Esophagus mucosa (tissue), 1 donor: ENCODE measurements at places on chromosomes 6 and 20.
A peak's percentile ranks its signal among the peaks of the same experiment; 100 is the strongest.

GRCh38 chr6:149233056-149233715, 84.3 kb upstream of the TAB2 start:
- peak; percentile 8 for ATAC-seq

DNA sequence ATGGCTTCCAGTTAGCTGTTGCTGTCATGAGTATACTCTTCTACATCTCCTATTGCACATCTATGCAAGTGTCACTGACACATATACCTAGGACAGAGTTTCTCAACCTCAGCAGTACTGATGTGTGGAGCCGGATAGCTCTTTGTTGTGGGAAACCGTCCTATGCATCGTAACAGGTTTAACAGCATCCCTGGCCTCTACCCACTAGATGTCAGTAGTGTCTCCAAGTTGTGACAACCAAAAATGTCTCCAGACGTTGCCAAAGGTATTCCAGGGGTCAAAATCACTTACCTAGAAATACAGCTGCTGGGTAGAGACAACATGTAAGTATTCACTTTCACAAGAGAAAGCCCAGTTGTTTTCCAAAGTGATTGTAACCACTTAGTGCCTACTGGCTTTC, 637.6 kb downstream of the RNF144B start:
- ATAC-seq: peak; percentile 60

- peak; percentile 45 for ATAC-seq
Observed at GRCh38 chr6:107600936-107601335, 111.0 kb downstream of the SOBP start.

- peak; percentile 16 for ATAC-seq
Observed at GRCh38 chr6:32969685-32970412, 1.5 kb downstream of the BRD2 start.

DNA sequence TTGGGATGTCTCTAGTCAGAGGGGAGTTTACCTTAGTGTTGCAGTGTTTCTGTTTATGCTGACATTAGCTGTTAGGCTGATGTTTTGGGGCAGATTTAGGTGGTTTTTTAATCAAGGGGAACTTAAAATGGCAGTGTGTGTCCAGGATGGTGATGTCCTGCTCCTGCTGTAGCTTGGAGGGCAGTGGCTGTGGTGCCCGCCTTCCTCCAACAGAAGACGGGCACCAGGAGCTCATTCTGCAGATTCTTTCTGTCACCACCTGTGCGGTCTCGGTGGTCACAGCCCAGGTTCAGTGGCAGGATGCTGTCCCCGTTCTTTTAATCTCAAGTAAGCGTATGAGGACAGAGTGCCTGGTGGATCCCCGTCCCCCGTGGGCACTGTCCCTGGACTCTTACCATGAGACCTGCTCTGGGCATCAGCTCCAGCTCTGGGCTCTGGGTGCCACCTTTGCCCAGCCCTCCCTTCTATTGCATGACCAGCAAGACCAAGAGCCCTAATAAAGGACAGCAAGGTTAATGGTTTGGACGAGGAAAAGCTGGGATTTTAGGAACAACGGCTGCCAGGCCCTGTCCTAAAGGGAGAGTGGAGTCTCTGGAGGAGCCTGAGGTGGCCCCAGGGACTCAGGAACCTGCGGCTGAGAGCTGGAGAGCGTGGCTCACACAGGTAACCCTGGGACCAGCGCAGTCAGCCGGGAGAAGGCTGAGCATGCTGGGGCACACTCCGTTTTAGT, 217.3 kb downstream of the ERMARD start:
- no peak for ATAC-seq

DNA sequence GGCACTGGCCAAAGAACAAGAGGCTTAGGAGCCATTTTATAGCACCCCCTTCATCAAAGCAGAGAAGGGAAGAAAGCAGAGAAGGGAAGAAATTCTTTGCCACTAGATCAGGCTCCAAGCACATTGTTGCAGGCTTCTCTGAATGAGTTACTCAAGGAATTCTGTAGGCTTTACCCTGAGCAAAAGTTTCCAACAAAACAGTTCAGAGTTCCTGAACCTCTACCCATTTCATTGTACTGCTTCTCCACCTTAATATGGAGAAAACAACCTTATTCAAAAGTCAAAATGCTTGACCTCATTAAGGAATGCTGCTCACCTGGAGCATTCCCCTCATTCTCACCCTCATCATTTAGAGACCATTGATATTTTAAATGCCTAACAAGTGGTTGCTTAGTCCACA, 115.5 kb upstream of the LOC128125822 start:
- no peak for ATAC-seq

- no peak for ATAC-seq
Observed at GRCh38 chr6:156280065-156280464, 497.1 kb upstream of the ARID1B start.

- no peak for ATAC-seq
Observed at GRCh38 chr6:30157581-30157980, 3.4 kb downstream of the TRIM10 start.

DNA sequence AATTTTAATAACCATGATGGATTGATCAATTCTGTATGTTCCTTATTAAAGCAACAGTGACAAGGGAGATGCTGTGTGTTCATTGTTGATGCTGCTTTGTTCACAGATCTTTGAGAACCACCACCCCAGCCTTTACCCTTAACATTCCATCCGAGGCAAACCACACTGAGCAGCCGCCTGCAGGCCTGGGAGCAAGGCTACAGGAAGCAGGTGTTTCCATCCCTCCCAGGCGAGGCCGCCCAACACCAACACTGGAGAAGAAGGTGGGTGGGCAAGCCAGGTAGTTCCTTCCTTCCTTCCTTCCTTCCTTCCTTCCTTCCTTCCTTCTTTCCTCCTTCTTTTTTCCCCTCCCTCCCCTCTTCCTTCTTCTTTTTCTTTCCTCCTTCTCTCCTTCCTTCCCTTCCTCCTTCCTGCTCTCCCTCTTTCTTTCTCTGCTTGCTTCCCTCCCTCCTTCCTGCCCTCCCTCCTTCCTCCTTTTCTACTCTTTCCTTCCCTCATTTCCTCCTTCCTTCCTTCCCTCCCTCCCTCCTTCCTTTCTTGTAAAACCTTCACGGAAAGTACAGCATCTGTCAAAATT, 13.7 kb downstream of the TTLL2 start:
- no peak for ATAC-seq

DNA sequence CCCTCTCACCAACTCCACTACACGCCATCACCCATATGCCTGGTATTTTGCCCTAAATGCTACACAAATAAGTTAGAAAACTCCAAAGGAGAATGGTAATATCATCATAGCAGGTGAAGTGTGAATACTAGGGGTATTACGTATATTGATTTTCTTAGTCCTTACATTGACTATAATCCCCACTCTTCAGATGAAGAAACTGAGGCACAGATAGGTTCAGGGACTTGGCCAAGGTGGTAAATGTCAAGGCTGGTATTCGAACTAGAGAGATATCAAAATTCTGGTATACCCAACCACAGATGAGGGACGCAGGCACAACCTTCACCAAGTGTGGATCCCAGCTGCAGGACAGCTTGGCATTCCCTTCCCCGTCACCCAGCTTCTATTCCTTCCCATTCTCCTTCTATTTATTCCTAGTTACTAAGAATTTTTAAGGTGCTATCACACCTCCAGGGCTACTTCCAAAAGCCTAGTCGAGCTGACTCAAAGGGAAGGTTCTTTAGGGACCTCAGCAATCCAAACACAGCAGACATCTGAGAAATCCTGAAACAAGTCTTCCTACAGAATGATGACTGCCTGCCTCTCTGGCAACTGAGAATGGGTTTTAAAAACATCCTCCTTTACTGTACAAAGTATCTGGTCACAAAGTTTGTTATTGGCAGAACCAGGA, 32.6 kb downstream of the ATXN1 start:
- no peak for ATAC-seq

- peak; percentile 88 for ATAC-seq
Observed at GRCh38 chr20:11204926-11205768, 531.3 kb upstream of the JAG1 start.

DNA sequence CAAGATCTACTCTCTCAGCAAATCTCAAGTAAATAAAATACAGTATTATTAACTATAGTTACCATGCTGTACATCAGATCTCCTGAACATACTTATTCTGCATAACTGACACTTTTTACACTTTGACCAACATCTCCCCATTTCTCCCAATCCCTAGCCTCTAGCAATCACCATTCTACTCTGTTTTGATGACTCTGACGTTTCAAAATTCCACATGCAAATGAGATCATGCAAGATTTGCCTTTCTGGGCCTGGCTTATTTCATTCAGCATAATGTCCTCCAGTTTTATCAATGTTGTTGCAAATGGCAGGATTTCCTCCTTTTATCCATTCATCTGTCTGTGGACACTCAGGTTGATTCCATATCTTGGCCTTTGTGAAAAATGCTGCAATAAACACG, 266.3 kb downstream of the RFPL4B start:
- no peak for ATAC-seq

DNA sequence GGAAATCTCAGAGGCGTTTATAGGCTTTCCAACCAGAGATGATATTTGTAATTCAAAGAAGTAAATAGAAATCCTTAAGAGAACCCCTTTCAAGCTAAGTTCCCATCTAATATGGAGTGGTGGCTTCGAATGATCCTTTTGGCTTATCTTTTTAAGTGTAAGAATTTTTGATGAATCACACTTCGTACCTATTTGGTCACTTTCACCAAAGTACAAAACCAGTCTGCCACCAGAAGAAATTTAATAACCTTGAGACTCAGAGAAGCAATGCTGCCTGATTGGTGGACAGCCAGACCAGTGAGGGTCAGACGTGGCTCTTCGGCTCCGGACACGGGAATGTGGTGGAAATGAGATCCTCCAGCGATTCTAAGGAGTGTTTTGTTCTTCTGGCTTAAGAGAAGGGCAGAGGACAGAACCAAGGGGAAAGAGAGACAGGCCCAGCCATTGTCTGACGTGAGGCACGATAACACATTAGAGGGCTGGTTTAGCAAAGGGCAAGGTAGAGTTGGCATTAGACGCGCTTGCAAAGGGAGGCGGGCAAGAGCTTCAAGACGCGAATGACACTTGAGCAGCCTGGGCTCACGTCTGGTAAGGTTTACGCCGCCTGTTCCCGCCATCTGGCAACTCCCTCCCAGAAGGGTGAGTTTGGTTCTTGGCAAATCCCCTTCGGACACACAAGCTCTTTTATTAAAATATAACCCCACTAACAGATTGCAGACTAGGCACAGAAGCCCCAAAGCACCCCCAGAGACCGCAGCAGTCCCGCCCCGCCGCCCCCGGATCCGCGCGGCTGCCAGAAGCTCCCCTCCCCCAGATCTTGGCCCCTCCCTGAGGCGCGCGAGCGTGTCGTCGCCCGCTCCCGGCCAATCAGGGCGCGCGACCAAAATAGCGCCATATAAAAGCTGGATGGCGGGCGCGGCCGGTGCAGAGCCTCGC, 50.0 kb upstream of the EZR start:
- ATAC-seq: peak; percentile 55

GRCh38 chr6:1325461-1326309, 13.8 kb downstream of the FOXQ1 start:
- peak; percentile 85 for ATAC-seq

DNA sequence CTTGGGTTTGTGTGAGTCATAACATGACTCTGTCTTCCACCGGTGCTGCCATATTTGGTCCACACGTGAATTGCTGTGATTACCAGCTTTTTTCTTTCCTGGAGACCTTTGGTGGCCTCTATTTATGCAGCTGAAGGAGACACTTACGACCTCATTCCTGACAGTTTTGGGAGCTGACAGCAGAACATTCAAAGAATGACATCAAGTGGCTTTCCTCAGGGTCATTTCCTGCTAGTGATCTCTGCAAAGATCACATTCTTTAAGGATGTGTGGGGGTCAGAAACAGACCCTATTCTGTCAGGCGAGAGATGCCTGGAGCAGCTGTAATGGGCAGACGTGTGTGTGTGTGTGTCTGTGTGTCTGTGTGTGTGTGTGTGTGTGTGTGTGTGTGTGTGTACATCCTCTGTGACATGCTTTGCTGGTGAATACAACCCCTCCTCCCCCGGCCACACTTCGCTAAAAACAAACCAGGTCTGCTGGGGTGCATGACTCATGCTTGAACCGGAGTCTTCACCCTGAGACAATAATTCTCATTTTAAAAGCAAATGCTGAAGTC, 115.6 kb downstream of the TMEM170B start:
- ATAC-seq: peak; percentile 42

GRCh38 chr6:16436550-16436949, 198.2 kb downstream of the GMPR start:
- ATAC-seq: no peak

GRCh38 chr6:87721311-87721710, 19.3 kb upstream of the AKIRIN2 start:
- no peak for ATAC-seq

GRCh38 chr6:22250486-22250885, 46.4 kb downstream of the PRL start:
- ATAC-seq: no peak

DNA sequence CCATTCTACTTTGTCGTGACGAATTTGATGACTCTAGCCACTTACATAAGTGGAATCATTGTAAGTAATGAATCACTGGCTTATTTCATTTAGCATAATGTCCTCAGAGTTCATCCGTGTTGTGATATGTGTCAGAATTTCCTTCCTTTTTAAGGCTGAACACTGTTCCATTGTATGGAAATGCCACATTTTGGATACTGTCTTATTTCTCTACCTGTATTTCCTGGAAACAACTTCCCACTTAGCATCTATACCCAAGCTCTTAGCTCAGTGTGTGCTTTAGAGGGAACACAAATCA, 28.8 kb upstream of the GGTLC1 start:
- ATAC-seq: peak; percentile 37

DNA sequence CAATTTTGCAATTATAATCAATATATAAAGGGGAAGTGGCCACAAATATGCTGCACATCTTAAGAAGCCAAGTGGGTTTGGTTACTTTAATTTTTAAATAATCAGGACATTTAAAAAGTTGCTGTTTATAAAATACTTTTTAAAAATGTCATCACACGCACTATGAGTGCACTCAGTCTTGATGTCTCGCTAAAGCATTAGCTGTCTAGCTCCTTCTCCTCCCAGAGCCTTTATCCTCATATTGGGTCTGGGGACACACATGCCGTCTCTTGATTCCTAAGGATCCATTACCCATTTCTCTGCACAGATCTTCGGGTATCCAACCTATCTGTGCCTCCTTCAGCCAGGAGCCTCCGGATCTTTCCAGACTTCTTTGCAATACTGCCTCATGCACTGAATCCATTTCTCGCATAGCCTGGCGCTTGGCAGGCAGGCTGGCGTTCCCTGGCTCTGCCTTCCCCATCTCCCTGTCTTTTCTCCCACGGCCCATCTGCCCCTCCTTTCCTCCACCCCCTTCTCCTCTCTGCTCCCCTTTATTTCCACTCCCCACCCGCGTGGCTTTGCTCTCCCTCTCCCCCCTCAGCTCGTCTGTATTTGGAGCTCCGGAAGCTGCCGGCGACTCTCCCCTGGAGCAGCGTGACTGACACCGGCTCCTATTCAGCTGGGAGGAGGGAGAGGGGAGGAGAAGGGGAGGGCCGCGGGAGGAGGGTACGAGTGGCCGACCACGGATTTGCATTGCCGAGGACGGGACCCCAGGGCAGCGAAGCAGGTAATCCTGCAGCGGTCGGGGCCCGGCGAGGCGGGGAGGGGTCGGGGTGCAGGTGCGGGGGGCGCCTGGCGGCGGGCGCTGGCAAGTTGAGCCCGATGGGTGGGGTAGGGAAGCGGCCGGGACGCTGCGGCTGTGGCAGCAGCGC, at the start of gene CAP2:
Gene CAP2 (plus strand): TSS at position 618 of the 914 bp plus-strand sequence. CDS start 27,961 bp downstream, outside the sequence.
- ATAC-seq: peak; percentile 74

GRCh38 chr6:97068211-97068610, 143.7 kb downstream of the KLHL32 start:
- ATAC-seq: no peak
